A549 (cell line): ENCODE measurements at places on chromosomes 1 and 21.

- DNase-seq = peak; percentile 66
Observed at GRCh38 chr1:160206036-160206389, 829 bp downstream of the PEA15 start.

GRCh38 chr1:76266762-76267161 is 192.2 kb downstream of the ST6GALNAC3 start:
- DNase-seq = no peak

DNA sequence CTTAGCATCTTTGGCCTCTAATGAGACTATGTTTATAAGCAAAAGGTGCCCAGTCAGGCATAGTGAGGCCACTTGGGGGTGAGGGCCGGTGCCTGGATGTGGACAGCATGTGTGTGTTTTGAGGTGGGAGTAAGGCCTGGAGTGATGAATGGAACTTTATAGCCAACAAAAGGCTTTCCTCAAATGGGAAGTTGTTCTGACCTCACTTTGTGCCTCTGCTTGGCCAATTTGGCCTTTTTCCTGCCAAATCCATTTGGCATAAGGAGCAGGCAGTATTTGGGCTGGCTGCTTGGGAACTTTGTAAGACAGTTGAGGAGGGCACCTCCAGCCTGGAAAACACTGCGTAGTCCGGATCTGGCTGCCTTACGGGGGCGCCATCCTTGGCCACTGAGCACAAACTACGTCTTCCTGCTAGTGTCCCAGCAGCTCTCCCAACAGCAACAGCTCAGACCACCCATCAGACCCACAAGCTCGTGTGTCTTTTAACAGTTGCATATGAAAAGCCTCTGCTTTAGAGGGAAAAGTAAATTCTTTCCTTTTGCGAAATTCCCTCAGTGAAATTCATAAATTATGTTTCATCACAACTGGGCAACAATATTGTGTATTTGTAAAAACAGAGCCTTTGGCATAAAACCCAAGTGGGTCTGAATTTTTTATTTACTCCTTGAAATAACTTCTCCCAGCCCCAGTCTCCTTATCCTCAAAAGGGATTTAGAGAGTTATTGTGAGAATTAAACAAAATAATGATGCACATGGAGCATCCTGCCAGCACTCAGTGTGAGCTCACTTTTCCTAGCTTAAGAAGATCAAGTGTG is 322.9 kb downstream of the DISC1 start:
- no peak for DNase-seq

DNA sequence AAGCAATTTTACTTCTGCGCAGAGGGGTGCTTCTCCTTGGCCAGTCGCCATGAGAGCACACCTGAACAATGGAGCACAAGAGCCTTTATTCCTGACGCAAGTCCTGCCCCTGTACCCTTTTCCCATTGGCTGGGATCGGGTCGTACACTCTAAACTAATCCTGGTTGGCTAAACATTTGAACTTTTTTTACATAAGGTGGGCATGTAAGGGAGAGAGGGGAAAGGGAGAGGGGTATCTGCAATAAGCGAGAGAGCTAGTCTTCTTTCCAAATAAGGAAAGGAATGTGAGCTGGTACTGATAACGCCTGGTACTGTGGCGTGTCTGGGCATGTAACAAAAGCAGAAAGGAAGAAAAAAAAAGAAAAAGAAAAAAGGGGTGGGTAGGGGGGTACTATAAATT is 21.8 kb downstream of the MFSD2A start:
- DNase-seq = no peak

- DNase-seq = no peak
Observed at GRCh38 chr1:24253571-24253970, 65.6 kb upstream of the GRHL3 start.

DNA sequence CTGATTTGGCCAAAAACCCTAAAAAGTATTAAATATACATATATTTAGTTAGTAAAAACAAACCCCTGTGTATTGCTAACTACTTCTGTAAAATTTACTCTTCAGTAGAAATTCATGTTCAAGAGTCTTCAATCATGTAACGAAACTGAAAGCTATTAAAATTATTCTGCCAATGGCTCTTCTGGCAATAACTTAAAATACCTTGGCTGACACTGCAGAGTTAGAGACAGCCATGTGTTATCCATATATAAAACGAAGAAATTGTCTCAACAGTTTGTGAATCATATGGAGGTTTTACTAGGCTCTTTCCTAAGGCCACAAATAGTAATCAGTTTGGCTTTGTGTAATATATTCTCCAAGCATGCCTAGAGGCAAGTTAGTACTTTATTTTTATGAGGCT is 357.2 kb downstream of the COL11A1 start:
- no peak for DNase-seq

DNA sequence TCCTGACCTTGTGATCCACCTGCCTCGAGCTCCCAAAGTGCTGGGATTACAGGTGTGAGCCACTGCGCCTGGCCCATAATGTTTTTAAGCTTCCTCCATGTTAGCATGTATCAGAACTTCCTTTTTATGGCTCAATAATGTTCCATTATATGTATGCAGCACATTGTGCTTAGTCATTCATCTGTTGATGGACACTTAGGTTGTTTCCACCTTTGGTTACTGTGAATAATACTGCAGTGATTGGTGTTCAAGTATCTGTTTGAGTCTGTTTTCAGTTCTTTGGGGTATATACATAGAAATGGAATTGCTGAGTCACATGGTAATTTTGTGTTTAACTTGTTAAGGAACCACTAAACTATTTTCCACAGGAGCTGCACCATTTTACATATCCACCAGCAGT is 17.7 kb downstream of the CMPK1 start:
- DNase-seq = no peak

DNA sequence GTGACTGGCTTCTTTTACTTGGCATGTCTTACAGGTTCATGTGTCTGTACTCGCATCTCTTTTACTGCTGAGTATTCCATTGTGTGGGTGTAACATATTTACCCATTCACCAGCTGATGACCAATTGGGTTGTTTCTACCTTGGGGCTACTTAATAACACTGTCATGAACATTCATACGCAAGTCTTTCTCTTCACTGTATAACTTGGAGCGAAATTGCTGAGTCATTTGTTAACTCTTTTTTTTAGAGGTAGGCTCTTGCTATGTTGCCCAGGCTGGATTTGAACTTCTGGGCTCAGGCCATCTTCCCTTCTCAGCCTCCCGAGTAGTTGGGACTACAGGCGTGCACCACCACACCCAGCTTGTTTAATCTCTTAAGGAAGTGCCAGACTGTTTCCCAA is 6.5 kb downstream of the PYCR2 start:
- no peak for DNase-seq

DNA sequence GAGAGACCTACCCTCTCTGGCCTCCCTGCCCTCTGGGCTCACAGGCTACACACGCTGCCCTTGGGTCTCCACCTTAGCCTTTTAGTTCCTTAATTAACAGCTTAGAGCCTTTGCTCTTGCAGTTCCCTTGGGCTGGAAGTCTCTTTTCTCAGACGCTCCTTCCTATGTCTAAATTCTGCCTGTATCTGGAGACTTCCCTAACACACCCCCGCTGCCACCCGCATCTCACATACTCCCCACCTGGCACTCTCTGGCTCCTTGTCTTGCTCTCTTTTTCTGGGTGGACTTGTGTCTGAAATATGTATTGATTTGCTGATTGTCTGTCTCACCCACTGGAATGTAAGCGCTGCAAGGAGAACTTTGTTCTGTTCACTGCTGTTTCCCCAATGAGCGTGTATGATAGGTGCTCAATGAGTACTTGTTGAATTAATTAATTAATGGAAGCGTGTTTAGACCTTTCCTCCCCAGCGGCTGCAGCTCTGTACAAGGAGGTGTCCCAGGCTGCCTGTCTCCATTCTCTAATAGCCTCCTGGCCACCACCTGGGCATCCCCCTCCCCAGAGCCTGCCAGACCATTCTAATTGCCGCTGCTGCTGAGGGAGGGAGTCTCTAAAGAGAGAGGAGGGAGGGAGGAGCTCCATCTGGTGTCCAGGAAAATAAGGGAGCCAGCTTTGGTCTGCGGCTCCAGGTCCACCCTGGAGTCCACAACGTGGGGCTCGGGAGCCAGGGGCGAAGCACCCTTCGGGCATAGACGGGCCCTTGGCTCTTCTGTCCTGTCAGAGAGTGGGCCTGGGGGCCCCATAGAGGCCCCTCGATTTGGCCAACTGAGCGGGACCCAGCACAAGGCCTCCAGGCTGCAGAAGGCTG is 95.4 kb downstream of the RNF220 start:
- DNase-seq = no peak

DNA sequence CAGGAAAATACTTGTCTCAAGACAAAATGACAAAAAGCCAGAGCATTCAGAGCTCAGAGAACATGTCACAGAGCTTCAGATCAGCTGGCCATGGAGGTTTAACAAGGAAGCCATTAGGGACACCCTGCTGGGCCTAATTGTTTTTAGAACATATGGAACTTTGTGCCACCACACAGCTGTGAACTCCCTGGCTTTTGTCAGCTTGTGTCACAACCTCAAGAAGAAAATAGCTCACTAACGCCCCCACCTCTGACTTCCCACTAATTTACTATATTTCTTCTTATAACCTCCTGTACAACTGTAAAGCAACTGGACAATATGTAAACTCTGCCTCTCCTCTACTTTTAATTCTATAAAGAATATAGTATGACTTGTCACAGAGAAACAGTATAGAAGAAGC is 21.0 kb upstream of the TDRD10 start:
- DNase-seq = no peak

GRCh38 chr21:44618504-44618903 is 6.6 kb downstream of the KRTAP10-8 start:
- DNase-seq = peak; percentile 14

DNA sequence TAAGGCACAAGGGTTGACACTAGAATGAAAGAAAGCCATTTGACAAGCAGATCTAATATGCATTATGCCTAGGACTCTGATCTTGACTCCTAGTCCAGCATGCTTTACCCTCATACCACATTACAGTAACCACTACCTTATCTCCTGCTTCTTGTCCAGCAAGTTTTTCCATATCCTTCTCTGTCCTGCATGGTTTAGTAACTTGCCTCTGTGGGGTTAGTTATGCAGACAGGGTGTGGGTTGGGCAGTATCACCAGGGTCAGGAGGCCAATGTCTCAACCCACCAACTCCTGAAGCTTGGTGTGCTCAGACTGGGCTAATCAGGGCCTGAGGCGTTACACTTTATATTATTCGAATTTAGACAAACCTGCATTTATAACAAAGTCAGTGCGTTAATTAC is 18.8 kb downstream of the DHDDS start:
- DNase-seq = no peak

DNA sequence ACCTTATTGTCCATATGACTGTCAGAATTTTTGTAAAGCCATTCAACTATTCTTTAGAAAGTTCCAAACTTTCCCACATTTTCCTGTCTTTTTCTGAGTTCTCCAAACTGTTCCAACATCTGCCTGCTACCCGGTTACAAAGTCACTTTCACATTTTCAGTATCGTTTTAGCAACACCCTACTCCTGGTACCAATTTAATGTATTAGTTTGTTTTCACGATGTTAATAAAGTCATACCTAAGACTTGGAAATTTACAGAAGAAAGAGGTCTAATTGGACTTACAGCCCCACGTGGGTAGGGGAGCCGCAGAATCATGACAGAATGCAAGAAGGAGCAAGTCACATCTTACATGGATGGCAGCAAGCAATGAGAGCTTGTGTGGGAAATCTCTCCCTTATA is 867.8 kb downstream of the AMY1C start:
- no peak for DNase-seq

GRCh38 chr21:46182548-46183336 is 1.5 kb downstream of the SPATC1L start:
- no peak for DNase-seq
